Stimulated activated CD8-positive, alpha-beta memory T cell treated with anti-CD3 and anti-CD28 coated beads, Interleukin-15, amount 100 ng/mL, for 1 hour (primary cell): ENCODE measurements at places on chromosomes 3 and 15.

DNA sequence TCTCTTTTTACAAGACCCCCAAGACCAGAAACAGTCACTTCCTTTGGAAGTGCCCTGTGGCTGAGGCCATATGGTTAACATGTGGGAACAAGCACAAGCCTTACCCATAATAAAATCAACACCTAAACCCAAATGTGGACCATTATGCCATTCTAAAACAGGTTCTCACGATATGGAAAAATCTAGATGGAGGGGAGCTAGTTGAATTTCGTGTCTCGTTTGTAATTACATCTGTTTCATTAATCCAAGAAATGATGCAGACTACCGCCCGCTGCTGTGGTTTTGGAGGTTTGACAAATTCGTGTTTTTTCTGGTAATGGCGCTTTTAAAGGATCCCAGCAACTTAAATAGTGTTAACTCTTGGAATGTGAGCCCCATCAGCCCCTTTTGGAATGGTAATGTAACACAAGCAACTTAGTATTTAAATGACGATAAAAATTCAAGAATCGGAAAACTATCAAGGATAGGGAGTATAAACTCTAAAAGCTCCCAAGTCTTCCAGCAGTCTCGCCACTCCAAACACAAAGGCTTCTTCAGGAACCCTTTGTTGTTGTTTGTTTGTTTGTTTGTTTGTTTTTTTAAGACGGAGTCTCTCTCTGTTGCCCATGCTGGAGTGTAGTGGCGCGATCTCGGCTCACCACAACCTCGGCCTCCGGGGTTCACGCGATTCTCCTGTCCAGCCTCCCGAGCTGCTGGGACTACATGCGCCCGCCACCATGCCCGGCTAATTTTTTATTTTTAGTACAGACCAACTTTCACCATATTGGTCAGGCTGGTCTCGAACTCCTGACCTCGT lies 1.1 kb downstream of the CNBP start:
- DNase-seq, result no peak

GRCh38 chr3:181487236-181487978 lies 224.3 kb upstream of the SOX2 start:
- no peak for DNase-seq

GRCh38 chr15:88512078-88512477 lies 34.4 kb downstream of the DET1 start:
- DNase-seq, result no peak

- DNase-seq, result no peak
Measured at GRCh38 chr3:121648219-121648958, 12.3 kb downstream of the HCLS1 start.
